NCI-H1930 (cell line): ENCODE measurements at places on chromosomes 5 and 9.

DNA sequence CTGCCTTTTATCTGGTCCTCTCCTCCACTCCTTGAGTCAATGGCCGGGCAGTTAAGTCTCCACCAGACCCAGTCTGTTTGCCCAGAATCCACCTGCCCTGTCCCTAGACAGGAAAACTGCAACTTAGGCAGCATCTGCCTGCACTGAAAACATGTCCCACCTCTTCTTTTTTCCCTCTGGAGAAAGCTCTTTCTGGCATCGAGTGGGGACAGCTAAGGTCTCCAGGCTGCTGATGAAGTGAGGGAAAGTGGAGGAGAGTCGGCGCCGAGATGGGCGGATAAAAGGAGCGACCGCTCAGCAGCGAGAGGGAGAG, 243 bp upstream of the SHISAL2B start:
- no peak for DNase-seq

- DNase-seq, result no peak
Observed at GRCh38 chr5:115267617-115268016, 4.9 kb upstream of the PGGT1B start.

GRCh38 chr9:134068744-134069479, 1.1 kb upstream of the BRD3 start:
- no peak for DNase-seq

- no peak for DNase-seq
Observed at GRCh38 chr5:73625372-73625943, 538 bp upstream of the ARHGEF28 start.

GRCh38 chr9:109452761-109453160, 45.3 kb downstream of the PTPN3 start:
- DNase-seq, result no peak

- DNase-seq, result no peak
Observed at GRCh38 chr5:101605700-101606099, 690.4 kb downstream of the SLCO4C1 start.

GRCh38 chr9:91036826-91037510, 235.3 kb downstream of the SYK start:
- no peak for DNase-seq

- DNase-seq, result no peak
Observed at GRCh38 chr5:159899067-159900049, 16.9 kb upstream of the ADRA1B start.

GRCh38 chr5:98076501-98076900, 697.0 kb upstream of the RGMB start:
- no peak for DNase-seq

- peak; percentile 36 for DNase-seq
Observed at GRCh38 chr9:93071464-93071863, 13.0 kb downstream of the SUSD3 start.

GRCh38 chr9:4964540-4964939, 20.5 kb upstream of the JAK2 start:
- DNase-seq, result no peak

DNA sequence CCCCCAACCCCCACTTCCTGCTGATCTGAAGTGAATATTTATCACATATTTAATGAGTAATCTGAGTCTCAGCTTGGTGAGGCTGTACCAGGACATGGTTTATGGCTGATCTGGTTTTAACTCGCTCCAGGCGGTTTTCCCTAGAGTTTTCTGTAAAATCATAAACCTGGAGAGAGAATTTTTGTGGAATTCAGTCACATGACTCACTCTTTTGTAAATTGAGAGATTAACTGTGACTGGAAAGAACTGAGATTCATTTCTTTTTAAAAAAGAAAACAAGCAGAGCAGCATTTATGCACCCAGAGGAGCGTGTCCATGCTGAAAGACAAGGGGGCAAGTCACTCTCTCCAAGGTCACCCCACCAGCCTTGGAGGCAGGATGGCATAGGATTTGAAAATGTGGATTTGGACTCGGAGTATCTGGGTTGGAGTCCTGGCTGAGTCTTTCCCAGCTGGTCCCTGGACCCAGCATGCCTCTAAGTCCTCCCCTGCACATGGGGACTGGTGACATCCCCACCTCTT, 81.8 kb downstream of the ZNF618 start:
- DNase-seq, result no peak

GRCh38 chr5:1555011-1555807, 31.4 kb upstream of the LPCAT1 start:
- DNase-seq, result no peak

DNA sequence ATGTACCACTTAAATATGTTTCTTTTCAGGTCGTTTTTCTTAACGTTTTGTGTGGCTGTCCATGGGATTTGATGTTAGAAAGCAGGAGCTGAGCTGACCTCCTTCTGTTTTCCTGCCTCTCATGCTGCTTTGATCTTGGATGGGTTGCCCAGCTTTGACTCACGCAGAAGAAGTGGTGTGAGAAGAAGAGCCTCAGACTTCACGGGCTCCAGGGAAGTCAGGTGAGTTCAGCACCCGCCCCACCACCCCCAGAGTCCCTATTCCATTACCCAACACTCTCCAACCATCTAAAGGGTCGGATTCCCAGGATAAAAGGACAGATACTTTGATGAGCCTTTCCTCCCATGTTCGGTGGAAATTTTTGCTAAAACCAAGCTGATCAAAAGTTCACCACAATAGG, 373.4 kb downstream of the IRX2 start:
- DNase-seq, result no peak

GRCh38 chr5:55385227-55385626, 77.4 kb downstream of the MTREX start:
- DNase-seq, result no peak

GRCh38 chr5:62115014-62115413, 191.0 kb upstream of the KIF2A start:
- no peak for DNase-seq

GRCh38 chr5:35853631-35854030, 3.1 kb upstream of the IL7R start:
- DNase-seq, result no peak

- no peak for DNase-seq
Observed at GRCh38 chr5:14577079-14577725, 4.4 kb upstream of the OTULINL start.

GRCh38 chr9:18564018-18564880, 90.3 kb downstream of the ADAMTSL1 start:
- no peak for DNase-seq
